SK-N-SH (cell line): ENCODE measurements at places on chromosomes 16 and 17.

DNA sequence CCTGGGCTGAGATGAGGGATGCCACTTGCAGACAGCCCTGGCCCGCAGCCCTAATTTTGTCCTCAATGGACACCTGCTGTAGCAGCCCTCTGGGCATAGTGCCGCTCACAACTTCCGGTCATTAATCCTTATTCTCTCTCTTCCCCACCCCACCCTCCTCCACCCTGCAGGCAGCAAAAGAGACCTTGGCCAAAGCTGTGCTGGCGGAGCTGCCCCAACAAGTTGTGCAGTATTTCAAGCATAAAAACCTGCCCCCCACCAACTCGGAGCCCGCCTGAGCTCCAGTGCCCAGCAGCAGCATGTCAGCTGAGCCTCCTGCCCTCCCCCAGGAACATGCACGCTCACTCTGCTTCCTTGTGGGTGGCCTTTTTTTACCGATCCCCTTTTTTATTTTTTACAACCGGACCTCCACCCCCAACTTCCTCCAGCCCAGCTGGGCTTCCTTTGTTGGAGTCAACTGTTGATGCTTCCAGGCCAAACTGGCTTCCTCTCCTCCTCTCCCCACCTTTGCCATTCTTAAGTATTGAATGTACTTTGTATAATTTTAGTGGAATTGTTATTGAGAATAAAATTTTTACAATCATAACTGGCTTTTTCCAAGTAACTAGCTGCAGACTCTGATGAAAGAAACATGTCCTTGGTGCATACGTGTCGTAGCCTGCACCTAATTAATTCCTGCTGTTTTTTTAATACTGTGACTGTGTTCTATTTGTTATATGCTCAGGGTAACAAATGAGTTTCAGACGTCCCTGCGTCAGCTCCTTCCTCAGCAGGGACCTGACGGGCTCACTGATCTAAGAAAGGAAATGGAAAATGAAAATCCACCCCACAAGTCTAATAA is 38.2 kb downstream of the PSME3IP1 start:
- DNase-seq = peak; percentile 59

DNA sequence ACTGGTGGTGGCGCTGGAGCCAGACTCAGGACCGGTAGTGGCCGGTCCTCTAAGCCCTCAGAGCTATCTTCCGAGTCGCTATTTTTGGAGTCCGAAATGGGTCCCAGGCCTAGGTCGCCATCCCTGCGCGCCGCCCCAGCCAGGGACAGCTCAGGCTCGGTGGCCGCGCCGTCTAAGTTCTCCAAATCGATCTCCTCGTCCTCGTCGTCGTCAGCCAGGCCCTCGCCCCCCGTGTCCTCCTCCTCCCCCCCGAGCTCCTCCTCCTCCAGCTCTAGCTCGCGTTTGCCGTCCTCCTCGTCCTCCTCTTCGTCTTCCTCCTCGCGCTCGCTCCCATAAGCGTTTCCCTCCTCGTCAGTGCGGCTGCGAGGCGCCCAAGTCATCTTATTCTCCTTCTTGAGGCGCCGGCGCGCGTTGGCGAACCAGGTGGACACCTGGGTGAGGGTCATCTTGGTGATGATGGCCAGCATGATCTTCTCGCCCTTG is 1.6 kb downstream of the IRX3 start:
- DNase-seq = peak; percentile 46

GRCh38 chr16:4536391-4537106 is 2.0 kb downstream of the CDIP1 start:
- DNase-seq = no peak

DNA sequence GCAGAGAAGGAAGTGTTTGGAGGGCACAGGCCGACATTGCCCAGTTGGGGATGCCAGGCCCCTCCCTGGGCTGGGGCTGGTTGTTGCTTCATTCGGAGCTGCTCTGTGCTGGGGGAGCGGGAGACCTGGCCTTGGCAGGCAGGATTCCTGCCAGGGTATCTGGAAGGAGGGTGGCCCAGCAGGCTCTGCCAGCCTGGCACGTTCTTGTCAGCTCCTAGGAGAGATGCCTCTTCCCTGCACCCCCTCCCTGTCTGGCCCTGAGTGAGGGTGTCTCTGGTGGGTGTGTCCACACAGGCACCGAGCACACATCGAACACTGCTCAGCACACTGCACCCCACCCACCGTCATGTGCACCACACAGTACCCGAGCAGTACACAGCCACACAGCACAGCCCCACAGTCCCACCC is 35.2 kb downstream of the ARHGAP23 start:
- DNase-seq = no peak

GRCh38 chr17:43713494-43714162 is 45.0 kb downstream of the SOST start:
- DNase-seq = peak; percentile 88

DNA sequence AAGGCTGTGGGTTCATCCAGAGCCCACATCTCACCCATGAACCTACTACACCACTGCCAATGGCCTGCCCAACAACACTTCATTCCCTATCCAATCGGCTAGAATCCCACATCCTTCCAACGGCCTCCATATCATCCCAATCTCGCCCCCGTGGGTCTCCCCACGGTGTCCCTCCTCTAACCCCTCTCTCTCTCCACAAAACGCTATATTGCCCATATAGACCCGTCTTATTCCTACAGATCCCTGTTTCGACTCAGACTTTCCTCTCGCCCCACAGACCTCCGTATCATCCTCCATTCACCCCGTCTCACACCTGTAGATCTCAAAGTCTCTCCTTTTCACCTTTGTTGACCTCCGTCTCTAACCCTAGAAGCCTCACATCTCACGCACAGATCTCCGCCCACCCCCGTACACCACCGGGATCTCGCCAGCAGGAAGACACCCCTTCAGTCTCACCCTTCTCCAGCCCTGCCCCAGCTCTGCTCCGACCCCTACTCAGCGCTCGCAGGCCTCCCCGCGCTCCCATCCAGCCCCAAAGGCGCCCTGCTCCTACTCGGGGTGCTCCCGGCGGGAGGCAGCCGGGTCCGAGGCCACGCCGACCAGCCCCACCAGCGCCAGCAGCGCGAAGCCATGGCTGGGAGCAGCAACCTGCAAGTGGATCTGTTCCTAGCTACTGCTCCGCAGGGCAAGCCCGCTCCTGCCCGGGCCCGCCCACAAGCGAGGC is at the start of gene FDXR:
Gene FDXR (minus strand): TSS at position 682 of the 724 bp plus-strand sequence. CDS start 50 bp downstream, at position 632.
- no peak for DNase-seq

GRCh38 chr17:6576038-6576785 is 19.9 kb upstream of the PITPNM3 start:
- DNase-seq = no peak

- no peak for DNase-seq
Measured at GRCh38 chr16:65201511-65201910, 79.6 kb upstream of the CDH11 start.

DNA sequence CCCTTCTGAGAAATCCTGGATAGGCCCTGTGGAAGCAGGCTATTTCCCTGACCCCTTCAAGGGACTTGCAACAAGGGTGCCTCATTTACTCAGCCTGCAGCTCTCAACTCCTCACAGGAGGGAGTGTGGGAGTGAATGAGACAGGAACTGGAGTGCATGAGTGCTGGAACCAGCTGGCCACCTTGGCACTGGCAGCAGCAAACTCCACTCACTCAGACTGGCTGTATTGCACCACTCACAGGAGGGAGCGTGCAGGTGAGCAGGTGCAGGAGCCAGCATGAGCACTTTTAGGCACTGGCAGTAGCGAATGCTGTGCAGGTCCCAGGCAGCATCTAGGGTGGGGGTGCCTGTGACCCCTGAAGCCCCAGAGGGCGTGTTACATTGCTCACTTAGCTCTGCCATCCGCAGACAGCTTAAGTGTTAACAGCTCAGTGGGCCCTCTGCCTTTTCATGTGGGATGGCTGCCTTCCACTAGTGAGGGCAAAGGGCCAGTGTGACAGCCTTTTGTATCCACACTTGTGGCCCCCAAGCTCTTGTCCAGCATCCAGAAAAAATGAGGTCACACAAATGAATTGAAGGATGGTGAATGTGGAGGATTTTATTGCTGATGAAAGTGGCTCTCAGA is 11.0 kb upstream of the ZNHIT3 start:
- no peak for DNase-seq

GRCh38 chr16:47069313-47069712 is 74.4 kb downstream of the NETO2 start:
- no peak for DNase-seq

GRCh38 chr16:31853291-31853690 is 20.3 kb upstream of the ZNF267 start:
- DNase-seq = no peak

DNA sequence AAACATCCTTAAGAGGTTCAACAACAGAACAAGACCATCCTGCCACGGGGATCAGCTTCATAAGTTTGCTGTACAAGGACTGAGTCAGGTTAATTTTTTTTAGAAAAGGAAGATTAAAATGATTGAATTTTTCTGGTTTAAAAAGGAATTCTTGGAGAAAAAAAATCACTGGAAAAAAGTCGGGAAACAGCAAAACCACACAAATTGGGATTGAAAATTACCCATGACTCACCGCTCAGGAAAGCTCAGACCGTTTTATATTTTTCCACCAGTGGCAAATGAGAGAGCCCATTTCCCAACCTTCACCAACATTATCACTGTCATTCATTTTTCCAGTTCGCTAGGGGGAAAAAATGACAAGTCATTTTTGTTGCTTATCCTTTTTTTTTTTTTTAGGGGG is 46.6 kb downstream of the MRM3 start:
- no peak for DNase-seq

DNA sequence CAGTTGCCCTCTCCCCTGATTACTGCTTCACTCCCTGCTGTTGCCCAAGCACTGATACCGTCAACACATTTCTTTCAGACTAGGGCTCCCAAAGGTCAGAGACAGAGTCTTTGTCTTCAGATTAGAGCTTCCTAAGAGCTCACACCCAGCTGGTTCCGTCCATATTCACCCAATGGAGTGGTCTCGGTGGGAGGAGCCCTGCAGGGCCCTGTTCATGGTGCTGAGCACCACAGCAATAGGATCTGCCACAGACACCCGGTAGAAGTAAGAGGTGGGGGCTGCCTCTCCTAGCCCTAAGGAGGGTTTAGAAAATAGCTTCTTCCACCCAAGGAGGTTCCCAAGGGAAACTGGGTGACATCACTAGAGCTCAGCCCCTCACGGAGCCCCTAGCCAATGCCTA is 128.3 kb downstream of the CCDC144A start:
- DNase-seq = no peak

GRCh38 chr16:86319585-86320236 is 190.6 kb upstream of the FOXF1 start:
- no peak for DNase-seq

DNA sequence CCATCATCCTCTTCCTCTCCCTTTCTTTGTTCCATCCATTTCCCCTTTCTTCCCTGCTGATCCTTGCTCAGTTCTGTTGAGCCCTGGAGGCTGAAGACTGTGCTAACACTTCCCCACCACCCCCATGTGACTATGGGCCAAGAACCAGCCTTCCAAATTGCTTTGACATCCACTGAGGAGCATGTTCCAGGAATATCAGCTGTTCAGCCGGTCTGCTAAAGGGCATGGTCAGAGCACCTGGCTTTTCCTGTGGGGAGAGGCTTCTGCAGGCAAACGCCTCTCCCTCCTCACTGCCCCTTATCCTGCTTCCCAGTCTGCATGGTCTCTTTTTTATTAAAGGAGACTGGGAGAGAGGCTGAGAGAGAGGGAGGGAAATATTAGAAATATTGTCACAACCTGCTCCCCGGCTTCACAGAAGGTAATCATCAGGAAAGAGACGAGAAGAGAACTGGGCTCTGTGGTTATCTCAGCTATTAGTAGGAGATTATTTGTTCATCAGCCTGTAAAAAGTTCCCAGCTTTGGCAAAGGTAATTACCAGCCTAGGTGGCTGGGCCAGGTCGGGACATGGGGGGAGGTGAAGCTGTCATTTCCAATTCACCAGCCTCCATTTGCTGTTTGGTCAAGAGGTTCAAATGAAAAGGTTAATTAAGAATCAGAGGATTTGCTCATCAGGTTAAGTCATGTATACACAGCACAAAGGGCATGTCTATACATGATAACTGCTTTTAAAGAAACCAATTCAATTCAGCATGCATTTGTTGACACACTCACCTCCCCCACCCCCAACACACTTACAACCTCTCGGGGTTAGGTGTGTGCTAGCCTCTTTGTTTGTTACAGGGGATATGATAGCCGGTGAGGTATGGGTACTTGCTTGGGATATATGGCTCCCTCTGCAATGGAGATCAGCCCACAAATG is 83.7 kb upstream of the CRHR1 start:
- DNase-seq = no peak

GRCh38 chr17:50511058-50511457 is 2.8 kb downstream of the MYCBPAP start:
- DNase-seq = no peak

DNA sequence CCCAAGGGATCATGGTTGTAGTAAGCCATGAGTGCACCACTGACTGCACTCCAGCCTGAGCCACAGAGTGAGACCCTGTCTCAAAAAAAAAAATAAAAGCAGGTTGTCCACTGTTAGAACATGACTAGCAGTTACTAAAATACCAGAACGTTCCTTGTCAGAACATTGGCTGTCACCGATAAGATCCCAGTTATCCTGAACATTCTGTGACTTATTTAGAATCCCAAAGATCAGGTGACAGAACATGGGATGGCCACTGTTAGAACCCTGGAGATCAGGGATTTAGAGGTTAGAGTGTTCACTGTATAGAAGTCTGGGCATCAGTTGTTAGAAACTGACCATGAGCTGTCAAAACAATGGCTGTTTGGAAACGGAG is 8.6 kb downstream of the CES4A start:
- no peak for DNase-seq

DNA sequence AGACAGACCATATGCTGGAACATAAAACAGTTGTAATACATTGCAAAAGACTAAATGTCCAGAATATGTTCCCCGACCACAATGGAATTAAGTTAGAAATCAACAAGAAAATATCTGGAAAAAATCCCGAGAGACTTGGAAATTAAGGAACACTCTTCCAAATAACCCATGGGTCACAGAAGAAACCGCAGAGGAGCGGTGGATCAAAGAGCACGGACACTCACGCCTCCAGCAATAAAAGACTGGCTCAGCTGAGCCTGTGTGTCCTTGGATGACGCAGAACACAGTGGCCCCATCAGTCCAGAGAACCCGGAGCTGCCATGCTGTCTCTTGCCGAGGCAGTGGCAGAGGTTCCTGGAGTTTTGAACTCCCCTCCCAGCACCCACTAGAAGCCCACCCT is 30.9 kb upstream of the FOXF1 start:
- no peak for DNase-seq

DNA sequence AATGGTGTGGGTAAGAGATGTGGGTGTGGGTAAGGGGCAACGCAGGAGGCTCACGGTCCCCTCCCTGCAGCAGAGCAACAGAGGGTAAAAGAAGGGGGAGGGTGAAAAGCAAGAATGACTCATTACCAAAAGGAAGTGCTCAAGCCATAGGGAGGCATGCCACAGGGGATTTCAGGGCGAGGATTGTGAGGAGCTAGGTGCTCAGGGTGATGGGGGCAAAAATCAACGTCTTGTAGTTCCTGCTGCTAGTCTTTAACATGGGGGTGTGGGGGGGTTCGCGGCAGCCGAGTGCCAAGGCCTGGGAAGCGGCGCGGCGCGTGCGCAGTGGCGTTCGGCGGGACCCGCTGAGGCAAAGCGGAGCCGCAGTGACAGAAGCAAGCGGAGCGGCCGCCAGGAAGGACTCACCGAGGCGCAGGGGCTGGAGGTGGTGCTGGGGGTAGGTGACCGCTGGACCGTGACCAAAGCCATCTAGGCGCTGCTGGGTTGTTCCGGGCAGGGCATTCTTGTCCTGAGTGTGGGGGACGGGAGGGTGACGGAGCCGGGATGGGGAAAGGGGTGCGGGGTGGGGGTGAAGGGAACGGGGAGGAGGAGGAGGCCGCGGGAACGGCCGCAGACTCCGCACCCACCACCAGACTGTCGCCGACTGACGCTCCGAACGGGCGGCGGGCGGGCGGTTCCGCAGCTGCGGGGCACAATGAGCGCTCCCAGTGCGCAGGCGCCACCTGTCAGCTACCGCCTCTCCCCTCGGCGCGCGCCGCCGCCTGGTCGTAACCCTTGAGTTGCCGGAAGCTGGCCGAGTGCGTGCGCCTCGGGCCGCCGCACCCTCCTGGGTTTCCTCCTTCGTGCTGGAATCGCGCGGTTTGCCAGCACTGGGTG is at the start of gene SSH2:
Gene SSH2 (minus strand): TSS at position 696 of the 876 bp plus-strand sequence. CDS start 228 bp downstream, at position 468.
- peak; percentile 89 for DNase-seq
